ENCODE measurements at places on chromosomes 4 and X.
A peak's percentile ranks its signal among the peaks of the same experiment; 100 is the strongest.

DNA sequence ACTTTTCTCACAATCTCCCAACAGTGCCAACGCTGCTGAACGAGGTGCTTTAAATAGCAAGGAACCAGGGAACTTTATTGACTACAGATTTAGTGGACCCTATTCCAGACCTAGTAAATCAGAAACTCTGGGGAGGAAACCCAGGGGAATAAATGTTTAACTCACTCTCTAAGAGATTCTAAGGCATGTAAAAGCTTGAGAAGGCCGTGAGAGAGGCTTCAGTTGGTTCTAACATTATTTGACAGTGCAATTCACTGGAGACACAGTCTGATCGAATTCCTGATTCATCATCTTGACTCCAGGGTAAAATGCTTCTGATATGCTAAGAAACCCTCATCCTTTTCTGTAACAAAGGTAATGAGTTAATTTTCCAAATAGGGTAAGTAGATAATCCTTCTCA lies 494.4 kb downstream of the KCNIP4 start:
- DNase-seq: no peak

- DNase-seq: peak; percentile 75
Measured at GRCh38 chr4:153153339-153153871, 50.8 kb upstream of the TRIM2 start.

GRCh38 chrX:10756441-10756840 lies 136.1 kb upstream of the MID1 start:
- no peak for DNase-seq

DNA sequence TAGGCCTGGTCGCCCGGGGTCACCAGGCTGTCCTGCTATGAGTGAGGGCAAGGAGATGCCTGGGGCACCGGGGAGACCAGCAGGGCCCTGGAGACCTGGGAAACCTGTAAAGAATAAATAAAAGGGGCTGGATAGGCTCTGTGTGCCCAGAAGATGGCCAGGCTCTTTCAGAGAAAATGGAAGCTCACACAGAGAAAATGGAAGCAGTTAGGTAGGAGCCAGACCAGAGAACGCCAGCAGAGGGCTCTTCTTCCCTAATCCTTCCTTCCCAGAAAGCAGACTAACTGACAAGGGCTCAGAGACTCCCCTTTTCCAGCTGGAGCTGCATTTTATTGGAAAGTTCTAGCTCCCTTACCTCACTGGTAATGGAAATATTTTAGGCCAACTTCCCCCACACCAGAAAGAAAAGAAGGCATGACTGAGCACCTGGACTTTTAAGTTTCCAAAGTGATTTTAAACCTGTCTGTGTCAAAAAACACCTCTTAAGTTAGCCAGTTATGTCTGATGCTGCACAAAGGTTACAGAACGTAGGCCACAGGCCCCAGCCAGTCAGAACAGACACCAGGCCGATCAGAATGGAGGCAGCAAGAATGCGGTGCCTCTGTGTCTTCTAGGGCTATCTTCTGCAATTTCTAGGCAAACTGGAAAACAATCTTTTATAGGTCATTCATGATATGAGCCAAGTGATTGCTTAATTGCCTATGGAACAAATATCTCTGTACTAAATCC lies 74.0 kb downstream of the ATG4A start:
- no peak for DNase-seq

DNA sequence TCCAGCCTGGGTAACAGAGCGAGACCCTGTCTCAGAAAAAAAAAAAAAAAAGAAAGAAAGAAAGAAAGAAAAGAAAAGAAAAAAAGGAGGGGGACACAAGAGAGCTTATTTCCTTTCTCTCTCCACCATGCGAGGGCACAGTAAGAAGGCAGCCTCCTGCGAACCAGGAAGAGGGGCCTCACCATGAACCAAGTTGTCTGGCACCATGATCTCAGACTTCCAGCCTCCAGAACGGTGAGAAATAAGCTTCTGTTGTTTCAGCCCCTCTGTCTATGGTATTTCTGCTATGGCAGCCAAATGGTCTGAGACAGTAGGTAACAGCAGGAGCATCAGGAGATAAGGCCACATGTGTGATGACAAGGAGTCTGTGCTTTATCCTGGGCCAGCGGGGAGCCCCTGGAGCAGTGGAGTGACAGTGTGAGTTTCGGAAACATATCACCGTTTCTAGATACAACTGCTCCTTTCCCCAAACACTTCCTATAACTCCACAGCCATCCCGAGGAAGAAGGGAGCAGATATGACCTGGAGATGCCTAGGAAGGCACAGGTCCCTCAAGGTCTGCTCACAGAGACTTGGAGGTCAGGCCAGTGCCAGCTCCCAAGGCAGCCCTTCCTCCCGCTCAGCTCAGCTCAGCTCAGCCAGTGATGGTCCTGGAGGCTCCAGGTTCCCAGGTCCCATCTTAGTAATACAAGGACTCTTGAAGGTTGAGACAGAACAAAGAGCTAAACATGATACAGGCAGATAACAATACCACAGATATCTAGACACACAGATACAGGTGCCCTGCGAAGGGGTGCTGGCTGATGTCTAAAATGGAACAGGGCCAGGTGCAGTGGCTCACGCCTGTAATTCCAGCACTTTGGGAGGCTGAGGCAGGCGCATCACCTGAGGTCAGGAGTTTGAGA lies 17.7 kb downstream of the JAKMIP1 start:
- DNase-seq: peak; percentile 21

DNA sequence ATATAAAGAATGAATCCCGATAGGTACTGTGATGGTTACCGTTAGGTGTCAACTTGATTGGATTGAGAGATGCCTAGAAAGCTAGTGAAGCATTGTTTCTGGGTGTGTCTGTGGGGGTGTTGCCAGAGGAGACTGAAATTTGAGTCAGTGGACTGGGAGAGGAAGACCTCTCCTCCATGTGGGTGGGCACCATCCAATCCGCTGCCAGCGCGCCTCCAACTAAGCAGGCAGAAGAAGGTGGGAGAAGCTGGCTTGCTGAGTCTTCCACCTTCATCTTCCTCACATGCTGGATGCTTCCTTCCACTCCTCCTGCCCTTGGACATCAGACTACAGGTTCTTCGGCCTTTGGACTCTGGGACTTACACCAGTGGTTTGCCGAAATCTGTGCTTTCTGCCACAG lies 40.1 kb downstream of the WFS1 start:
- DNase-seq: no peak

DNA sequence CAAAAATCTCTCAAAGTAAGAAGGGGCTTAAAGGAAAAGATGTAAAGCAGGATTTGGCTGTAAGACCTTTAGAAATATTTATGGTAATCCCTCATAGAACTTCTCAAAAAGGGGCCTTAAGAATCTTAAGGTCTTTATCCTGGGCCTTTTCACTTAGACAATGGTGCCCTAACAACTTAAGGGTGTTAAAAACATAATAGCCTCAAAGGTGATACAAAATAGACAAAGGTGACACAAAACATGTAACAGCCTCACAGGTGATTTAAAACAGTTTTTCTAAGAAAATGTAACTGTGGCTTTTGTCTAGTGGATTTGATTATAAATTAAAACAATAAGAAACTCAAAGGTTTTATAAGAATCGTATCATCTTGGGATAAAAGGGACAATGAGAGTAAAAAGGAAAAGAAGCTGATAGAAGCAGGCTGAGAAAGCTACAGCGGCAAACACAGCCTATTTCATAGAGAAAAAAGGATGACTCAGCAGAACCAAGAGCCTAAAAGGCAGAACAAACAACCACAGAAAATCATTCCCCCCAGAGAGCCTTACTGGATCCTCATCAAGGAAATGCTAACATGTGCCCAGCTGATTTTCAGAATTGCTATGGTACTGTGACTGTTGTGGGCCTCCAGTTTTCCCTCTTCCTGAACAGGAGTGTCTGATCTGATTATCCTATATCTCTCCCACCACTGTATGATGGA lies 164.3 kb downstream of the STPG2 start:
- no peak for DNase-seq

GRCh38 chrX:11953615-11954014 lies 184.7 kb upstream of the FRMPD4 start:
- no peak for DNase-seq

DNA sequence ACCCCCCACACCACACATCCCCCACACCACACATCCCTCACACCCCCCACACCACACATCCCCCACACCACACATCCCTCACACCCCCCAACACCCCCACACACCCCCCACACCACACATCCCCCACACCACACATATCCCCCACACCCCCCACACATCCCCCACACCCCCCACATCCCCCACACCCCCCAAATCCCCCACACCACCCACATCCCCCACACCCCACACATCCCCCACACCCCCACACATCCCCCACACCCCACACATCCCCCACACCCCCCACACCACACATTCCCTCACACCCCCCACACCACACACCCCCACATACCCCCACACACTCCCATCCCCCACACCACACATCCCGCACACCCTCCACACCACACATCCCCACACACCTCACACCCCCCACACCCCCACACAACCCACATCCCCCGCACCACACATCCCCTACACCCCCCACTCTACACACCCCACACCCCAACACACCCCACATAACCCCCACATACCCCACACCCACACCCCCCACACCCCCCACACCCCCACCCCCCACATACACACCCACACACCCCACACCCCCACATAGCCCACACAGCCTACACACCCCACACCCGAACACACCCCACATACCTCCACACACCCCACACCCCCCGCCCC lies 172.9 kb downstream of the DCLK2 start:
- no peak for DNase-seq

GRCh38 chrX:30904632-30905031 lies 15.6 kb upstream of the TAB3 start:
- no peak for DNase-seq
